ENCODE measurements at places on chromosomes 2 and 18.
A peak's percentile ranks its signal among the peaks of the same experiment; 100 is the strongest.

GRCh38 chr2:218296847-218297246, 4.5 kb upstream of the TMBIM1 start:
- DNase-seq, result no peak

DNA sequence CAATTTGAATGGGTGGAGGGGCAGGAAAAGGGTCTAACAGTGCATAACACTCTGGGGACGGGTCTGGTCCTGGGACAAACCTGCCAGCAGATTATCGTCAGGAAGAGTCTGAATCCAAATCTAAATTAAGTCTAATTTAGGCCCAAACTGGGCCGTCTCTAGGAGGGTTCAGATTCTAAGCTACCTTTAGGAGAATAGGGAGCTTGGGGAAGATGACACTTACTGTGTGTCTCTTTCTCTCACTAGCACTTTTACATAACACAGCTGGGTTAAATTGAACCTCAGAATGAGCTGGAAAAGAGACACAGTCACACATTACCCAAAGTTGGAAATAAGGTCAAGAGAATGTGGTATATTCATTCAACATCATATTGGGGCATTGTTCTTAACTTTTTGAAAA, 228.8 kb downstream of the KCNH7 start:
- DNase-seq, result no peak

- DNase-seq, result peak; percentile 66
Observed at GRCh38 chr2:25165992-25166875, 2.1 kb downstream of the POMC start.

DNA sequence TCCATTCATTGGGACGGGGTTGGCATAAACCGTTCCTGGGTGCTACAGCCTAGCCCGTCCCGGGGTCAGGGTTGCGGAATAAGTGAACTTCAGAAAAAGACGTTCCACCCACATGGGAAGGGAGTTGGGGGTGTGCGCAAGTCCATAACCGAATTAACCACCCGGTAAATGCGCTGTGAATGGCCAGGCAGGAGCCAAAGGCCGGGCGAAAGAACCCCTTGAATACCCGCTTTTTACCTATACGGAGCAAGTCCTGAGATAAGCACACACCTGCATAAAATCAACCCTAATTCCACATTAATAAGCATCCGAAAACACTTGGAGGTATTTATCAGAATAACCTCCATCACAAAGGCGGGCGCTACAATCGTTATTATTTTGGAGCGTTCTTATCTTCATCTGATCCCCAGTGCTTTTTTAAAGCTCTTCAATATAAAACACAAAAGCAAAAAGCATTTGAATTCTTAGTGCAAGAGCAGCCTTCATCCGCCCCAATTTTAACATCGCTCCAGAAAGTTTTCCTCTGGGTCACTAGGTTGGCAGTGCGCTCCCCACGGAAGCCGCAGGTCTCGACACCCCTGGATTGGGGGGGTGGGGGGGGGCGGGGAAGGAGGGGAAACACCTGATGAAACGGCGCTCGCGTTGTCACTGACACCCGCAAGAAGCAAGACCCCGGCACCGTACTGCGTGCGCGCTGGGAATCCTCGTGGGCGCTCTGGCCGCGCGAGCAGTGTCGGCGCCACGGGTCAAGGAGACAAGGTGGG, 1.2 kb downstream of the SATB2 start:
- no peak for DNase-seq

GRCh38 chr18:31269566-31269965, 48.4 kb upstream of the DSG1 start:
- DNase-seq, result no peak

DNA sequence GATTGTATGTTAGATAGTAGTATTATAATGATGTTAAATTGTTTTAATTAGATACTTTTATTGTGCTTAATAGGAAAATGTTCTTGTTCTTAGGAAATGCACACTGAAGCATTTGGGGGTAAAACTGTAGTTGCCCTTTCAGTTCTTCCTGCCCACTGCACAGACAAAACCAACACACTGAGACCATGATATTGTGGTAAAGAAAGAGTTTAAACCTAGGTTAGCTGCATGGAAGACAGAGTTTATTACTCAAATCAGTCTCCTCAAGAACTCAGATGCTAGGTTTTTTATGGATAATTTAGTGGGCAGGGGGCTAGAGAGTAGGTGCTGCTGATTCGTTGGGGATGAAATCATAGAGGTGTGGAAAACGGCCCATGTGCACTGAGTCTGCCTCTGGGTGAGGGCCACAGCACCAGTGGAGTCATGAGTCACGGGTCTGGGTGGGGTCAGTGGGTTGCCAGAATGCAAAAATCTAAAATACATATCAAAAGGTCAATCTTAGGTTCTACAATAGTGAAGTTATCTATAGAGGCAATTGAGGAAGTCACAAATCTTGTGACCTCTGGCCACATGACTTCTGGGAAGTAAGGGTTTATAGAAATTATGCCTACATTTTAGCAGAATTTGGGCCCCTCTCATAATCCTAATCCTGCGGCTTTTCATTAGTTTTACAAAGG, 283.4 kb upstream of the FBXO11 start:
- no peak for DNase-seq

DNA sequence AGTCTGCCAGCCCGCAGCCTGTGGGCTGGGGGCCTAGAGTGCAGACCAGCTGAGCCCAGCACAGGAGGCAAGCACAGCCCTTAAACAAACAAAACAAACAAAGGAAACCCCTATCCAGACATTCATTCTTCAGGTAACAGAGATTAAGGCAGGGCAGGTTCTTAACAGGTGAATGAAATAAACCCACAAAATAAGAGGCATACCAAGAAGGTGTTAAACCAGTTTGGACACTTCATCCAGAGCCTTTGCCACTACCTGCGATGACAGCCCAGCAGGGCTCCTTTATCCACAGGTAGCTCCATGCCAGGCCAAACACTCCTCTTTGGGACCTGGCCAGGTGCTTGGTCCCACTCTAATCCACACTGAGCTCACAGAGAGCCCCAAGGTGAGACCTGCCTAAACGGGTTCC, 209.7 kb upstream of the SIX2 start:
- no peak for DNase-seq

GRCh38 chr2:26582890-26583289, 58.3 kb downstream of the CIB4 start:
- DNase-seq, result no peak

DNA sequence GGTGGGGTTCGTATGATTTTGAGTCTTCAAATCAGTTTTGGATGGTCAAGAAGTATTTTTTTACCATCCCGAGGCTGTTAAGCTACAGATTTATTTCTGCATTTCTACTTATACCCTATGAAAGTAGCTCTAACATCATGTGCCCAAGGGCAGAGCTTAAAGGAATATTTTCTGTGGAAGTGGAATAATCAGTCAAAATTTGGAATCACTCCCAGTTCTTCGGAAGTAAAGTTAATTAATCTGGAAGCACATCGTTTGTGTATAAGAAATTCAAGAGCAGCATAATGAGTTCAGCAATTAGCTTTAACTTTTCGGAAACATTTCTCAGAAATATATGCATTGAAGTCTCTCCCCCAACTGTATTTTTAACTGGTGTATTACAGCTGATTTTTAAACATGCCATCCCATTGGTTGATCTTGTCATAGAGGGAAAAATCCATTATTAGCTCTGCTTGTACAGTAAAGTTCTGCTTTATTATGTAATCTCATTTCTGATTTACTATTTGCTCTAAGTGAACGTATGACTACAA, 510.1 kb downstream of the DCC start:
- DNase-seq, result no peak

- no peak for DNase-seq
Observed at GRCh38 chr2:143124445-143124844, 4.8 kb upstream of the ARHGAP15 start.

- DNase-seq, result no peak
Observed at GRCh38 chr2:86193901-86194567, 1.2 kb downstream of the IMMT start.

DNA sequence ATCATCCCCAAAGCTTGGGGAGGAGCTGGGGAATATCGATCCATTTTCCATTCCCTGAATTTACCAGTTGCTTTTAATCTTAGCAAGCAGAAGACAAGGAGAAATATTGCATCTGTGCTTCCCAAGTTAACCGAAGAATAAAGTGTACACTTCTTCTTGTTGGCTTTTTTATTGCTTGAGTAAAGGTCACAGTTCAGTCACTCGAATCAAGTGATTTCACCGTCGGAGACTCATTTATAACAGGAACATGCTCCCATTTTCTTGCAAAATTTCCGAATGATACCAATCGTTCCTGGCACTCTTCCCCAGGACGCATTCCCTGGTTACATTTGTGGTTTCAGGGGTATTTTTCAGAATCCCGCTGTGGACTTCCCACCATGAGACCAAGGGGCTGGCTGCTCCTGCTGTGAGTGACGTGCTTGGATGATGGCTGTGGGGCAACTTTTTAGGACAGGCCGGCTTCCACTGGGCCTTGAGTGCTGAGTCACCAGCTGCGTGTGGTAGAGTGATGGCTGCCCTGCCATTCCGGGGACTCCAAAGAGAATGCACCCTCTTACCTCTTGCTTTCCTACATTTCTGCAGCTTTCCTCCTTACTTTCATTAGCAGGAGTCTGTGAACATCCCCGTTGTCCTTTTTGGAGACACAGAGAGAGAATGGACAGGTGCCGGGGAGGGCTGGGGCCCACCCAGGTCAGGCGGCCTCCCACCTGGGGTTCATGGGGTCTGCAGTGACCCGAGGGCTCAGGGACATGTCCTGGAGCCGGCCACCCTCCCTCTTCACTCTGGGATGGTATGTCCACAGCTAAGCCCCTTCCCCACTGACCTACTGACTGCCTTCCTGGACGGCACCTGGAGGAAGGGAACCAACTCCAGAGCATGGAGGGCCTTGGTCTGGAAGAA, 60.7 kb upstream of the HDAC4 start:
- no peak for DNase-seq

GRCh38 chr2:29898999-29899398, 22.4 kb downstream of the ALK start:
- DNase-seq, result no peak

DNA sequence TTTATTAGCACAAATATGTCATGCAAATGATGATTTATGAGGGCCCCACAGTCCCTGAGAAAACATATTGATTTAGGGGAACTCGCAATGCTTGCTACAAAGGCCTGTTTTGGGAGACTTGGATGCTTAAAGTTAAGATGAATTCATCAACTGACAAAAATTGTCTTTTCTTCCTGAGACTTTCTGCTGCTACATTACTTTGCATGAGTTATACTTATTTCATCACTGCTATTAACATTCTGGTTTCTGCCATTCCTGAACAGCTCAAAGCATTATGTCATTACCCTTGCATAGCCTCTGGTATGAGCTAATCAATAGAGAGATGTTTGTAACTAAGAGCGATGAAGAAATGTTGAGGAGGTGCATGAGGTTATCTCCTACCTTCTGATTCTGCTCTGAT, 74.4 kb downstream of the SOX11 start:
- no peak for DNase-seq

DNA sequence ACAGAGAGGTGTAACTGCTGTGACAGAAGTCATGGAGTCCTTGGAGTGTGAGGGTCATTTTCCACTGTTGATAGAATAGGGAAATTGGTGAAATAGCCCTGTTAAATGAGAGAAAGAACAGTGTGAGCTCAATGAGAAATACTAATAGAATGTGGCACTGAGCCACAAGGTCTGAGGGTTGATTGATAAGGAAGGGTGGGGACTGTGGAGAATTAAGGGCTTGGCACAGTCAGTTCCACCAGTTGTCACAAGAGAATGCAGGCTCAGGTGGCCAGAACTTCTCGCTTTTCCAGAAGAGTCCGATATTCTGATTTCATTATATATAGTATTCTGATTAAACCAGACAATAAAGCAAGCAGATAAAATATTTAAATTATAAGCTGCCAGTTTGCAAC, 9.1 kb upstream of the IL1RN start:
- DNase-seq, result no peak

DNA sequence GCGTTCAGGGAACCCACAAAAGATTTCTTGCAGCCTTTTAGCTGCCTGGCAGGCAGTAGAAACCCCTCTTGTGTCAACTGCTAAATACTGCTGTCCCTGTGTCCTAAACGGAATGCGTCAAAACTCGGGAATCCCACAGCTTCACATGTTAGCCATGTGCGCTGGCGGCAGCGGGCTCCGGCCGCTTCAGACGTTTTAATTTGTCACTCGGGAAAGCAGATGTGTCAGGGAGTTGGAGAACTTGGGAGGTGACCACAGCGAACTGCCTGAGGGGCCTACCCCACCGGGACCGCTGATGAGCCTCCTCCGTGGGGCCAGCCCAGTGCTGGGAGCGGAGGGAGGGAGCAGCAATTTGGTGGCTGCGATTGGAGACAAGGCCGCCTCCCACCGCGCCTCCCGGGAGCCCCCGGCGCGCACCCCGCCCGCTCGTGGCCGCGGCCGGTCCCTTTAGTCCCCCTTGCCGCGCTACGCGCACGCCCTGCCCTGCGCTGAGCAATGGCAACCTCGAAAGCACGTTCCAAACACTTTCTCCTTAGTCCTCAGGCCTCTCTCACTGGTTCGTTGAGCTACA, 146.1 kb upstream of the SATB2 start:
- no peak for DNase-seq

DNA sequence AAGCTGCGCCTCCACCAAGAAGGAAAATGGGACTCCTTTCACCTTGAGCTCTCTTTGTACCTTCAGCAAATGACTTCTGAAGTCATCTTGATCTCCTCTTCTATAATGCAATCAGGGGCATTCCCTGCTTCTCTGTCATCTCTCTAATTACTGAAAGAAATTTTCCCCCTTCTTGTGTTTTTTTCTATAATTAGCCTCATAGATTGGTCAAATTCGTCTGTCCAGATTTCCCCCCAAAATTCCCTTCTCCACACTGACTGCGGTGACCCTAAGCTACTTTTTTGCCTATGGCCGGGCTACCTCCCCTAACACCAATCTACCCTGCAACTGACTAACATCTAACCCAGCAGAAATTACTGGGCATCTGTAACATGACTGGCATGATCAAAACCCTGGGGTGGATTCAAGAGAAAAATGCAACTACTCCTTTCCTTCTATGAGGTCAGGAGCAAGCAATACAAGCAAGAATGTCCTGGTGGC, 168.6 kb downstream of the BCL2 start:
- DNase-seq, result no peak

GRCh38 chr18:9334329-9334972, at the start of gene TWSG1:
Gene TWSG1, plus strand, starts transcription at chr18:9334773. Its CDS starts 2,457 bp downstream, at chr18:9337230.
- peak; percentile 56 for DNase-seq

DNA sequence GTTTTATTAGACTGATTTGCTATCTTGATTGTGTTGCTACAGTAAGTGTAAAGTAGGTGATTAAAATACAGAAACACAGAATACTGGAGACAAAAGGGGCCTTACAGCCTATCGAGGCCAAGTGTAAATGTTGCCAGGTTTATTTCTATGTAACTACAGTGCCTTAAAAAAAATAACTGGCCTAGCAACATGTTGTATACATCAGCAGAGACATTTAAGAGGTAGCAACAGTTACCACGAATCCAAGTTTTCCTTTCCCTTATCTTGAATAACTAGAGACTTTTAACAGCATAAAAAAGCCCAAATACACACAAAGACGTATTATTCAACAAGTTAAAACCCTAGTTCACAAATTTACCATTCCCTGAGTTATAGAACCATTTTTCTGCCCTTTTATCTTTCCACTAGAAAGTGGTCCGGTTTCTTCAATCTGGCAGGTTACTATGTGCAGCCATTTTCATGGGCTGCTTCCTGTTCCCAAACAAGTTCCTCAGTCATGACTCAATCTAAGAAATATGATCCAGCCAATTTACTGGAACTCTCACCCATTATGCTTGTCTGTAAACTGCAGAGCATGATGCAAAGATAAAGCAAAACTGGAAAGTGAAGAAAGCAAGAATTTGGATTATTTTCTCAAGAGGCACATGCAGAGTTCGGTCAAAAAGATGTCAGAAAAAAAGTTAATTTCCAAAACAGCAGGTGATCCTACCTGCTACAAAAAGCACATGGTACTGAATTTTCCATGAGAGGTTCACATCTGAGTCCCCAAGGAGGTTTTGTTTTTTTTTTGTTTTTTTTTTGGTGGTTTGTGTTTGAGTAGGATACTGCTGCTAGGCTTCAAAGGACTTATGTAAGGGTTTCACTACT, 22.2 kb downstream of the NFE2L2 start:
- no peak for DNase-seq

All from NCI-H187 (cell line).